ENCODE measurements at places on chromosomes 4 and X.

DNA sequence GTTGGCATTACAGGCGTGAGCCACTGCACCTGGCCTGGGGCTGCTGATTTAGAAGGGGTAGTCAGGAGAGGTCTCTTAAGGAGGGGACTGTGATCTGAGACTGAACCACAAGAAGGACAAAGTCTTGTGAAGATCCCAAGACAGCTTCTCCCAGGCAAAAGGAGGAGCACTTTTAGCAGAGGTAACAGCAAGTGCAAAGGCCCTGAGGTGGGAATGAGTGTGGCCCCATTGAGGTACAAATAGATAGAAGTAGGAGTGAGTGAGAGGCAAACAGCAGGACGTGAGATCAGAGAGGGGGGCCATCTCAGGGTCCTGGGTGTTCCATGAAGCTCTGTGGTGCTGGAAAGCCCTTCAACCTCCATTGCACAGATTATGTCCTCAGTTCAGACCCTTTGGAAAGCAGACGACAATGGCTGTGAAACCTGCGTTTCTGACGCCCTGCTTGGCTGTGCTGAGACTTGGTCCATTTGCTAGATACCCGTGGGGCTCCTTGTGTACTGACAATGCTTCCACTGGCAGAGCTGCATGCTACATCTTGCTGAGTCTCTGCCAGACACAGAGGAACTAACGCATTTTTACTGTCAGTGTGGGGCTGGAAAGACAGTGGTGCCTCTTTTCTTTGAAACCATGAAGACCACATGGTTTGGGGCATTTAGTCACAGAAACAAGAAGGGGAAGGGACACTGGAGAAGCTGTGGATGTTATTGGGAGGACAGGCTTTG lies 1.3 kb upstream of the CCKAR start:
- no peak for DNase-seq

- DNase-seq = peak; percentile 89
These were observed 95.5 kb downstream of the ZNF827 start for GRCh38 chr4:145843148-145843547.

- DNase-seq = no peak
These were observed 31.1 kb downstream of the SYTL4 start for GRCh38 chrX:100700809-100701208.

DNA sequence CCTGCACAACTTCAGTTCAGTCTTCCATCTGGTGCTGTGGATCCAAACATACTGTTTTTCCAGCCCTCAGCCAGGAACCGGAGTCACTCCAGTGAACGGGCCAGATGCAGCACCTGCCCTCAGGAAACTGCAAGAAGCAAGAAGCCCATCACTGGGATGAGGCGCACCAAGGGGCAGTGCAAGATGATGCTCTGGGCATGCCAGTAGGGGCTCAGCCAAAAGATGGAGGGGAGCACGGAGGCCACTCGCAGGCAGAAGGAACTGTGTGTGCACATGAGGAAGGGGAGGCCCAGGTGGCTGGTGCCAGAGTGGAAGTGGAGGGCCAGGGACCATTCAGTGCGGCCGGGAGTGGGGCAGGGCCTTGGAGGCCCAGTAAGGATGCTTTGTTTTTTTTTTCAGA lies 161.7 kb upstream of the MAMLD1 start:
- no peak for DNase-seq

- peak; percentile 0 for DNase-seq
These were observed 591.2 kb downstream of the ZNF674 start for GRCh38 chrX:45954026-45954425.

DNA sequence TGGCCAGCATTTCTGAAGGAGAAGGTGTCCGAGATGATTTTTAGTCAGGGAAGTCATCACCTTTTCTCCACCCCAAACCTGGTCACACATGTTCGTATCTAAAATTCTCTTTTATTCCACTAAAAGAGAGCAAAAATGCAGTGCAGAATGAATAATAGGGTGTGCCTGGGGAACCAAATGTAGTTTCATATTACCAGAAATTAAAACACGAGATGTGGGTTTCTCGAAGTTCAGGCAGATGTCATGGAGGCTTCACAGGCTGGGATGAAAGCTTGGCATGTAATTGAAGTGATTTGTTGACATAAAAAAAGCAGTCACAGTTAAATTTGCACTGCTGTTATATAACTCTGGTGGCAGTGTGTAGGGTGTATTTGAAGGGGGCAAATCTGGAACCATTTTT lies 165.5 kb upstream of the PDE5A start:
- DNase-seq = no peak

DNA sequence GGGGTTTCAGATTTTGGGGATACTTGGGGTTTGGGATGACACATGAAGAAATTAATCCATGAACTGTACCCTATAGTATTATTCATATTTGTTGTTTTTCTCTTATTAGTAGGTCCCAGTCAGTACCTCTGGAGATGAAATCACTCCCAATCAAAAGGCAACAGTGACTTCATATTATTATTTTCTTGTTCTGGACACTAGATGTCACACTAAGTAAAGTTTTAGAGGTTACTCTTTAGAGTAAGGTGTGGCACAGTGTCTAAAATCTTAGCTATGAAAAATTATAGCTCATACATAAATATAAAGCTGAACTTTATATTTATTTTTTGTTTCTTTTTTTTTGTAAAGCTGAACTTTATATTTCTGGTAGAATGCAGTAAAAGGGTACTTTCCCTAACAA lies 35.1 kb downstream of the FAM114A1 start:
- peak; percentile 21 for DNase-seq

DNA sequence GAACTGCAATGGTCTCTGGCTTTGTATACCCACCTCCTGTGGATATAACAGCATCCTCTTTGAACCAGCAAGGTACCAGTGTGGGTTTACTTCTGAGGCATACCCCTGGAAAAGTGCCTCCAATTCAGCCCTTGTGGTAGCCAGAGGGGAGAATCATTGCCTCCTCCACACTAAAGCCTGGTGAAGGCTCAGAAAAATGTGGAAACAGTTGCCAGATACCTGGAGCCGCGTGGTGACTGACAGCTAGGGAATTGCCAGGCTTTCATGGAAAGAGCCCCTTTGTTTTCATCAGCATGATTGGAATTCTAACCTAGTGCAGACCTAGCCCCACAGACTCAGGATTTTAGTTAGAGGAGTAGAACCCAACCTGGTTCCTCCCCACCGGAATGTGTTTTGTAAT lies 168.6 kb upstream of the KLF3 start:
- DNase-seq = no peak

GRCh38 chr4:138392751-138393308 lies 150.7 kb upstream of the SLC7A11 start:
- no peak for DNase-seq

GRCh38 chrX:110317061-110317819 lies 645 bp downstream of the AMMECR1 start:
- DNase-seq = no peak

- DNase-seq = peak; percentile 61
These were observed 85.5 kb downstream of the CT47B1 start for GRCh38 chrX:120790118-120790517.

DNA sequence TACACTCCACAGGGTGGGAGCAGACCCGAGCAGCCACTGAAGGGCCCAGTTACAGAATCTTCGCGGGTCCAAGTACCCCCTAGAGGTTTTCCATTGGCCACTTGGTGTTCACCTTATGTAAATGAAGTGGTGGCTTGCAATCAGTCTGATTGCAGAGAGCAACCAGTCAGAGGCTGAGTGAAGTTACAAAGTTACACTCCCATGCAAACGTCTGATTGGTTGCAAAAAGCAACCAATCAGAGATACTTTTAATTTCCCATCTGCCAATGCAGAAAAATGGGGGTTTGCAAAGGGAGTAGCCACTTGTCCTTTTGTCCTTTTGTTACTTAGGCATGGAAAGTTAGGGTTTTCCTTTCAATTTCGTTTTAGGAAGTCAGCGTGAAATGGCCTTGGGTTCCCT lies 27.0 kb upstream of the NKAP start:
- no peak for DNase-seq

DNA sequence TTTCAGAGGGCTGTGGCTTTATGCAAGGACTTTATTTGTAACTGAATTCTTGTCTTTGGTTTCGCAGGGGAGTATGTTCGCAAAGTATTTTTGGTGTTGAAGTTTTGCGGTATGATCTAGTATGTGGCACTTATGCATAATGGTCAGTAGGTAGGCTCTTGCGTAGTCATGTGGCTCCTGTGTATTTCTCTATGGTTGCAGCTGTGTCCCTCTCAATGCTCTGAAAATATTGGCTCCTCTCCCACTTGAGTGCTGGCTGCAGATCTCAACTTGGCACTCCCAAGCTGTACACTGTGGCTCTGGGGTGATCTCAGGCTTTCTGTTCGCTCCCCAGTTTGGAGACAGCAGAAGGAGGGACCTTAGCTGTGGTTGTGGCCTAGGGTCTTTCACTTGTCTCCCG lies 24.8 kb downstream of the ARMCX5 start:
- no peak for DNase-seq

GRCh38 chrX:46447384-46447783 lies 97.8 kb downstream of the ZNF674 start:
- peak; percentile 4 for DNase-seq

DNA sequence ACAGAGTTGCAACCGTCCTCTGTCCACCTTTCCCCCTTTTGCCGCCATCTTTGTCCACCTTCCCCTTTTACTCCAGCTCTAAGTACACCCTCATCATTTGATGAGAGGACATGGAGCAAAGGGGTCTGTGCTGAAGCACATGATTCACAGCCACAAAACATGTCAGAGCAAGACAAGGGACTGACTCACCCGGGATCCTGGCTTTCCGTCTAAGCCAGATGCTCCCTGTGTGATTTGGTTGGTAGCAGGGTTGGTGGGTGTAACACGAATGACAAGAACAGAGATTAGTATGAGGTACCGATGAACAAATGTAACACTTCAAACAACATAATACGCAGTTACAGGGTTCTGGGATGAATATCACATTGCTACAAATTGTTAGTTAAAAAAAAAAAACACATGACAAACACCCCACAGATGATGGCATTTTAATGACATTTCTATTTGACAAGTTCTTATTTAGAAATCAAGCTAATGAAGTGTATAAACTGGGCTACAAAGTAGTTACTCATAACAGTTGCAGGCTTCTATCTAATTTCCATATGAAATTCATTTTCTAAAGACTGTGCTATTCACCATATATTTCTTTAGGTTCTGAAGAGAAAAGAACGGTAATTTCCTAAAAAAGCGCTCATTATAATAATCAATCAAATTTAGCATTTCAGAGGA lies 71.4 kb upstream of the ETNPPL start:
- DNase-seq = peak; percentile 94

DNA sequence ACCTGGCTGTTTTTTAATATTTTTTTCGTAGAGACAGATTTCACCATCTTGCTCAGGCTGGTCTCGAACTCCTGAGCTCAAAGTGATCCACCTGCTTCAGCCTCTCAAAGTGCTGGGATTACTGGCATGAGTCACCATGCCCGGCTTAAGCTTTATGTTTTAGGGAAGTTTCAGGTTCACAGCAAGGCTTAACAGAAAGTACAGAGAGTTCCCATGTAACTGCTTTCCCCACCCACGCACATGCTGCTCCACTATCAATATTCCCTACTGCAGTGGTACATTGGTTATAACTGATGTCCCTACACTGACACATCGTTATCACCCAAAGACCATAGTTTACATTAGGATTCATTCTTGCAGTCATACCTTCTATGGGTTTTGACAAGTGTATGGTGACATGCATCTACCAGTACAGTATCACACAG lies 62.7 kb downstream of the PRPS1 start:
- DNase-seq = no peak

DNA sequence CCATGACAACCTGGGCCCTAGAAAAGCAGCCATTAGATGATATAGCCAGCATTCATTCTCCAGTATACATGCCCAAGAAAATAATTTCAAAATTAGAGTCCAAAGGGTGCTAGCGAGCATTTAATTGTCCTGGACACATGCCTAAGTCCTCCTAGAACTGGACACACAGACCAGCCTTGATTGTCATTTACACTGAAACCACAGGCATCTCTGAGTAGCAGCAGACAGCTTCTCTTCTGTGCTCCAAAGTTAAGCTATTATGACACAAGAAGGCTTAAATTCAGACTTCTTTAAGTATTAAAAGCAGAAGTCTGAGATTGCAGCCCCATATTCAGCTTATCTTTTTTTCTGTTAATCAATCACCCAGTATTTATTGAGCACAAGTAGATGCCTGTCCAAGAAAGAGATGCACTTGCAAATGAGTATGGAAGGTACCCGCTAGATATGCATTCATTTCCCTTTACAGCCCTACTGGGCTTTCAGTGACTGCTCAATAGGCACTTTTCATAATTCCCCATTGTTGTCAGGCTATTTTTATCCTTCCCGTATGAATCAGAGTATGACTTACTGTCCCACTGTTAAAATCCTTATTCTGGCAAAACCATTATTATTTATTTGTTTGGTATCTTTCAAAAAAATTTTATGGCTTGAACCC lies 374.1 kb downstream of the FBXW7 start:
- no peak for DNase-seq

DNA sequence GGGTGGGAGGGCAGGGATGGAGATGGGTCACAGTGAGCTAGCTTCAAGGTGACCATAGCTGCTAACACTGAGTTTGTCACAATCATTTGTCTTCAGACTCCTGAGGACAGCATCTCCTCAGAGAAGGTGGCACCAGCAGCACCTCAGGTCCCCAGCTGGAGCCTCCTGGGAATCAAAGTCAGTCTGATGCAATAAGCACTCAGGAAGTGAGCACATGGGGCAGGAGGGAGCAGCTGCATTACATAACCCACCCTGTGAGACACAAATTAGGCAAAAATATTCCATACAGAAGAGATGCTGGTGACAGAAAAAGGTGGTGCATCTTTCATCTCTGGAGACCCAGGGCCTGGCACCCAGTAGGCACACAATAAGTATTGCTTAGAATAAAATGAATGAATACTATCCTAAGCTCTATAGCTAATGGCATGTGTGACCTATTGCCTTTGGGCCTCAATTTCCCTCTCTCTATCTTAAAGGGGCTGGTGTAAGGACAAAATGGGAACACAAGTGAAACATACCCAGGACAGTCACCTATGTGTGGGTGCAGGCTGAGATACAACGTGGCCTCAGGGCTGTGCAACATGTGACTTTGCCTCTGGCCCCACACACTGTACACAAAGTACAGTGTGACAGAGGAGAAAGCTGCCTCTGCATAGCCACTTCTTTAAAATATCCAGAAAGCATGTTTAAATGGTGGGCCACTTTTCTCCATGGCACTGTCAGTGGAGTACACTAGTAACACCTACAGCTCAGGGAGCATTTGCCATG lies 37.1 kb downstream of the SLC39A8 start:
- DNase-seq = peak; percentile 6

DNA sequence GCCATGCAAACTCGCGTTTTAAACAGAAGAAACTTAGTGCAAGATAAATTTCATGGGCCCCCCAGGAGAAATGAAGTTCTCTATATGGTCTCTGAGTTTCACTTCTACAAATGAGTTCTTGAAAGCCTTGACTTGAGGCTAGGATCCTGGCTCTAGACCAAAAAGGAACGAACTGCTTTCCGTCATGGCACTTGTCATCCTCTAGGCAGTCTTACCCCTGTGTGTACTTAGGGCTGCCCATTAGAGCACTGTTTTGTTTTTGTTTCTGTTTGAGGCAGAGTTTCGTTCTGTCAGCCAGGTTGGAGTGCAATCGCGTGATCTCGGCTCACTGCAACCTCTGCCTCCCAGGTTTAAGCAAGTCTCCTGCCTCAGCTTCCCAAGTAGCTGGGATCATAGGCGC lies 29.0 kb downstream of the RNF4 start:
- no peak for DNase-seq

GRCh38 chr4:2817701-2818350 lies 24.9 kb downstream of the SH3BP2 start:
- DNase-seq = peak; percentile 40

GRCh38 chr4:141541851-141542250 lies 94.5 kb upstream of the IL15 start:
- peak; percentile 75 for DNase-seq

GRCh38 chrX:38982370-38982769 lies 181.1 kb downstream of the MID1IP1 start:
- DNase-seq = no peak

GRCh38 chrX:45031830-45032378 lies 158.9 kb downstream of the KDM6A start:
- DNase-seq = no peak

Data from fibroblast of skin of right biceps (primary cell).